Airway epithelial cell (primary cell): ENCODE measurements at places on chromosomes 12 and 14. TPM values are rescaled to one million over a fixed set of nuclear protein-coding genes. Genes with fewer than 3 reads are reported as not detected.

Gene IPO4
- total RNA-seq, result 69.6 and 70.8 TPM in 2 replicates

Gene OR6C2
- not detected in 2 replicates for total RNA-seq

Gene RNASE1
- total RNA-seq, result 1.1 and 1.5 TPM in 2 replicates

Gene GUCY2C
- total RNA-seq, result not detected in 2 replicates

Gene SRGAP1
- 3.3 and 6.0 TPM in 2 replicates for total RNA-seq

Gene PLEK2
- total RNA-seq, result 86.1 and 98.0 TPM in 2 replicates

Gene SMIM41
- not detected in 2 replicates for total RNA-seq

Gene GALNT9
- total RNA-seq, result not detected in 2 replicates

Gene CD69
- total RNA-seq, result not detected in 2 replicates

Gene TMEM63C
- total RNA-seq, result 22.3 and 28.5 TPM in 2 replicates

Gene RNASE13
- not detected in 2 replicates for total RNA-seq

Gene INHBC
- total RNA-seq, result 0.74 TPM in 1 of 2 replicates, not detected in the other

Gene EML5
- total RNA-seq, result 0.07 and 0.51 TPM in 2 replicates

Gene TMPRSS12
- total RNA-seq, result not detected in 2 replicates

Gene PRPF39
- 15.0 and 16.1 TPM in 2 replicates for total RNA-seq

Gene ADAM21
- 0.14 and 1.2 TPM in 2 replicates for total RNA-seq

Gene EFS
- total RNA-seq, result 15.0 and 23.2 TPM in 2 replicates
